GM12878 (cell line): ENCODE measurements at places on chromosomes 7 and 10.

DNA sequence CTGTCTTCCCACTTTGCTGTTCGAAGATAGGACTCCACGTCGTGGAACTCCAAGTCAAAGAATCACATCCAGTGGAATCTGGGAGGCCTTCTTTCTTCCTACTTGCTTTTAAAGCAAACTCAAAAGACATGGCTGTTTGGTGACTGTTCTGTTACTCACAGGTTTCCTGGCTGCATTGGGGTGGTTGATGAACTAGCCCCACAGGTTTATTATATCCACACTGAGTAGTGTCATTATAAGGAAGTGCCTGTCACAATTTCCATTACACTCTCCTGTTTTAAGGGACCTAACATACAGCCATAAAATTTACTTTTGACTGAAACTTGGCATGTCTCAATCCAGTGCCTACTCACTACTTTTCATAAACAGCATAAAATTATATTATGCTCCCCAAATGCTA is 287.3 kb upstream of the SP4 start:
- no peak overlapping the region for H3K27ac ChIP-seq
- peaks cover 2% of the 10 kb centered on the region; the same call in 1 of the 2 replicates for H3K27me3 ChIP-seq

- no peaks in the 10 kb centered on the region for H3K27me3 ChIP-seq
- H3K4me1 ChIP-seq: no peaks in the 10 kb centered on the region
- no peaks in the 10 kb centered on the region for H3K36me3 ChIP-seq
- DNase-seq: no peak
- no peak overlapping the region for H3K4me3 ChIP-seq
Measured at GRCh38 chr10:28952523-28952922, 275.2 kb downstream of the BAMBI start.

DNA sequence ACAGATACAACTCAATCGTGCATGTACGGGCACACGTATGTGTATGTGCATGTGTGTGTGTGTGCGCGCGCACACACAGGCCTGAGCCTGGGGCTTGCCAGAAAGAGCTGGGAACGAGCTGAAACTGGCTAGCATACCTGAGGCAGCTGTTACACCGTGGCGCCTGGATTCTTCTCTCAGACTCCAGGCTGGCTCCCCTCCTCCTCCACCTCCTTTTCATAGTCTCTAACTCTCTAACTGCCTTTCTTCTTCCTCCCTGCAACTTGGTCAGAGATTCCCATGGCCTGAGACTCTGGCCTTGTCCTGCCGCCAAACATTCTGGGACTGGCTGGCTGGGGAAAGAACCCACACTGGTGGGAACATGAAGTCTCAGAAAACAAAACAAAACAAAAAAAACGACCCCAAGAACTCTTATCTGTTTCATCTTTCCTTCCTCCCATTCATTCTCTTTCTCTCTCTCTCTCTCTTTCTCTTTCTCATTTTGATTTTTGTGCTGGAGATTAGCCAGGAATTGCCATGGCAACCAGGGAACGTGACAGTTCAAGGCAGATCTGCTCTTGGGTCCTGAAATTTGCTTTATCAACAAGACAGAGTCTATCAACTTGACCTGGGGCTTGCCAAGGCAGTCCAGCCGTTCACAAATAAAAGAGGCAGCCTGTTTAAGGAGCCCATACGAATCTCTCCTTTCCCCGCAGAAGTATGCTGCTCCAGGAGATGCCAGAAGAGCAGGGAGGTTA is 76.8 kb upstream of the SEM1 start:
- H3K4me1 ChIP-seq: no peaks in the 10 kb centered on the region
- no peak overlapping the region for H3K4me3 ChIP-seq
- no peaks in the 10 kb centered on the region for H3K27me3 ChIP-seq

DNA sequence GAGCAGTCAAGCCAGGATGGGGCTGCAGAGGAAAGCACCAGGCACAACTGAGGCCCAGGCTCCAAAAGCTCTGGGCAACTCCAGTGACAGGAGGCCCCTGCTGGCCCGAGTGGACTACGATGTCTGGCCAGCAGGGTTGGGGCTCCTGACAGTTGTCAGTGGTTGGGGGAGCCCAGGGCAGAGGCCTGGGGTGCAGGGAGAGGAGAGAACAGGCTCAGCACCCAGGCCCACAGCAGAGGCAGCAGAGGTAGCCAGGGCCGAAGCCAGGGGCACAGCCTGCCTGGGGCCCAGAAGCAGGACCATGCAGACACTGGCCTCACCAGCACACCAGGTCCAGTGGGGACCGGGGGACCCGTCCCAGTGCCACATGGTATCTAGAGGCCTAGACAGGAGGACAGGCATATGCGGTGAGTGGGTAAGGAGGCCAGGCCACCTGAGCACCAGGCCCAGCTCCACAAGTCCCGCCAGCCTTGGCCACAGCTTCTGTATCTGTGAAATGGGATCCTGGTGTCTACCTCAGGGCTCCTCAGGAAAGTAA is 46.0 kb upstream of the LRRC18 start:
- H3K4me3 ChIP-seq: no peak overlapping the region
- no peak for DNase-seq
- no peak overlapping the region for H3K27ac ChIP-seq
- H3K27me3 ChIP-seq: no peaks in the 10 kb centered on the region
- no peaks in the 10 kb centered on the region for H3K36me3 ChIP-seq

- no peak overlapping the region for H3K4me3 ChIP-seq
- no peaks in the 10 kb centered on the region for H3K36me3 ChIP-seq
- no peaks in the 10 kb centered on the region for H3K4me1 ChIP-seq
- H3K27me3 ChIP-seq: no peaks in the 10 kb centered on the region
- no peak for DNase-seq
Measured at GRCh38 chr10:61634746-61635145, 28.0 kb upstream of the CABCOCO1 start.

- H3K4me1 ChIP-seq: no peaks in the 10 kb centered on the region
- H3K4me3 ChIP-seq: no peak overlapping the region
- DNase-seq: no peak
- no peak overlapping the region for H3K27ac ChIP-seq
- peaks cover 2% of the 10 kb centered on the region; the same call in 1 of the 2 replicates for H3K27me3 ChIP-seq
- no peaks in the 10 kb centered on the region for H3K36me3 ChIP-seq
Measured at GRCh38 chr10:104642658-104643302, 1.7 kb downstream of the SORCS3 start.

GRCh38 chr7:23893176-23893941 is 183.3 kb downstream of the STK31 start:
- H3K27me3 ChIP-seq: no peaks in the 10 kb centered on the region; the same call in 1 of the 2 replicates
- H3K36me3 ChIP-seq: no peaks in the 10 kb centered on the region
- H3K4me3 ChIP-seq: no peak overlapping the region
- no peak overlapping the region for H3K27ac ChIP-seq
- H3K4me1 ChIP-seq: no peaks in the 10 kb centered on the region
- no peak for DNase-seq

DNA sequence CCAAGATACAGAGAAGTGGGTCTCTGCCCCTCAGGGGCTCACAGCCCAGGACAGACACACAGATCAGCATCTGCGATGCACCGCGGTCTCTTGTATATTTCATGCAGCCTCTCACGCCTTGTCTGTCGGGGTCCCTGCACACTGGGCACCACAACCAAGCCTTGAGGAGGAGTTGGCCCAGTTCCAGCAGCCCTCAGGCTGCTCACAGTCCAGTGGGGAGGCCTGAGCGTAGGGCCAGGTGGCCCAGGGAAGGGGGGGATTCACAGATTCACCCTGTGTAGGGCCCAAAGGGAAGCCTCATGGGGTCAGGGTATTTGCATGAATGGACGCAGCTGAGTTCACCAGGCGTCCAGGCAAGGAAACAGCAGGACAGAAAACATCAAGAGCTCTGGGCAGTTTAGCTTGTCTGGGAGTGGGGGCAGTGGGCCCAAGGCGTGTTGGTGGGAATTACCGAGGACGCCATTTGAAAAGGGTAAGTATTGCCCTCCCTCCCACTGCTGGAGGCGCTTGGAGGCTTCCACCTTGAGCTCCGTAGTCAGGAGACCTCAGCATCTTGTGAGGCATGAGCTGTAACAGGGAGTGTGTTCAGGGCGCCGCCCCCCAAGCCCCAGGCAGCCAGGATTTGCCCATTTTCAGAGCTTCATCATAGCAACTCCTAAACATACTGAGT is 129.1 kb upstream of the CHST15 start:
- H3K27me3 ChIP-seq: no peaks in the 10 kb centered on the region
- no peaks in the 10 kb centered on the region for H3K36me3 ChIP-seq
- DNase-seq: no peak
- H3K4me3 ChIP-seq: peak overlapping the region; percentile 43; the same call in 1 of the 2 replicates

DNA sequence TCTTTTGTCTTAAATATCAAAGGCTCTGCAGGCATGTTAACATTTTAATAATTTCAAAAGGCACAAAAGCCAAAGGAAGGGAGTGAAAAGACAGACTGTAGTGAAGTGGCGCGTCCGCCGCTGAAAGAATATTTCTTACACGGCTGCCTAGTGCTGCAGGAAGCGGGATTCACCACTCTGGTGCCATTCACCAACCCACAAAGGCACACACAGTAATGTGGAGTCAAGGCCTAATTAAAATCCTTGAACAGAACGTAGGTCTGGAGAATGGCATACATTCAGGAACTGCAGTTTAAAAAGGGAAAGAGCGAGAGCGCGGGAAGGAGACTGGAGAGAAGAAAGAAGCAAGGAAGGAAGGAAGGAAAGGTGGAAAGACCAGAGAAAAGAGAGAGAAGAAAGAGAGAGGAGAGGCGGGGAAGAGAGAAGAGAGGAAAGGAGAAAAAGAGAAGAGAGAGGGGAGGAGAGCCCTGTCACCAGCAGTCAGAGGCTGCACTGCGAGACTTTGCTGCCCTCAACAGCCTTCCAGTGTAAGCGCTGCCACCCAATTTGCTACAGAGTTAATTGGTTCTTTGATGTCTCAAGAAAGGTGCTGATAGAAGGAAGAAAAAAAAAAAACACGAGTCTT is 554.0 kb downstream of the MDFIC start:
- H3K36me3 ChIP-seq: no peaks in the 10 kb centered on the region
- H3K4me3 ChIP-seq: no peak overlapping the region
- H3K27ac ChIP-seq: no peak overlapping the region

DNA sequence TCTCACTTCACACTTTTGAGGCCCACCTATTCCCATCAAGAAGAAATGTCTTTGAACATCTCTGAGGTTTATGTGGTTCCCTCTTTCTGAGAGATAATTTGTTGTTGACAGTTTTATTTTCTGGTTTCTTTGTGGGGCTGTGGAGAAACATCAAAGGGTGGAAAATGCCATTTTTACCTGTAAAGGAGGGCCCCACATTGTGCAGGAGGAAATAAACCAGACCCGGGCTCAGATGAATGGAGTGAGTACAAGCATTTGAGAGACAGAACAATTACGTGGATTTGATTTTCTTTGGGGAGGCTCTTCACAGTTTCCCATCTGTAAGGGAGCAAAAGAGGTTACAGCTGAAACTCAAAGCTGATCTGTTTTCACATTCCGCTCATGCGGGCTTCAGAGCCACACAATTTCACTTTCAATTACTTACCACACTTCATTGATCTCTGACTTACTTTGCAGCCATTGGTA is 29.8 kb downstream of the ITPRIP start:
- peak overlapping the region; percentile 36; the same call in 1 of the 2 replicates for H3K4me3 ChIP-seq
- DNase-seq: peak; percentile 56
- H3K36me3 ChIP-seq: peaks cover 16% of the 10 kb centered on the region
- H3K27ac ChIP-seq: peak overlapping the region; percentile 13; the same call in 1 of the 2 replicates
- no peaks in the 10 kb centered on the region for H3K27me3 ChIP-seq
- peaks cover 26% of the 10 kb centered on the region for H3K4me1 ChIP-seq

GRCh38 chr10:69896606-69897231 is 95.0 kb downstream of the COL13A1 start:
- H3K27ac ChIP-seq: no peak overlapping the region
- no peak overlapping the region for H3K4me3 ChIP-seq
- H3K27me3 ChIP-seq: peaks cover 1% of the 10 kb centered on the region
- no peaks in the 10 kb centered on the region for H3K4me1 ChIP-seq
